ENCODE measurements at places on chromosomes 5 and 9.

DNA sequence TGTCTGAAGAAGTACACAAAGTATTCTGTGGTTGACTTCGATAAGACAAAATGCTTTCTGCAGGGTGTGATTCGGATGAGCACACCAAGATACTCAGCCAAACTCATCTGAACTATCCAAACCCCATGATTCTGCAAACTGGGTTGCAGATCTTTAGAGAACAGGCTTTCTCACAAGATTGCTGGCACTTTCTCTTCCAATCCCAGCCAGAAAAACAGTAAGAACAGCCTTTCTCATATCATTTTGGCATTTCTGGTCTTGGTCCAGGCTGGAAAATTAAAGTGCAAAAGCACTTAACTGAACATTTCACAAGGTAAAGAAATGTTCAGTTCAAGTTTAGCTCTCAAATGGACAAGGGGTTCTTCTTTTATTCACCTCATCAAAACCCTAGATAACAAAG lies 269.1 kb downstream of the NR2F1-AS1 start:
- no peaks in the 10 kb centered on the region for H3K4me1 ChIP-seq
- no peaks in the 10 kb centered on the region for H3K27me3 ChIP-seq
- no peak for DNase-seq
- no peak overlapping the region for H3K4me3 ChIP-seq
- peaks cover 4% of the 10 kb centered on the region for H3K36me3 ChIP-seq
- H3K27ac ChIP-seq, result no peak overlapping the region

GRCh38 chr5:106397700-106398099 lies 1273.0 kb downstream of the EFNA5 start:
- no peaks in the 10 kb centered on the region for H3K4me1 ChIP-seq
- no peaks in the 10 kb centered on the region for H3K27me3 ChIP-seq
- no peaks in the 10 kb centered on the region for H3K36me3 ChIP-seq
- H3K4me3 ChIP-seq, result no peak overlapping the region
- H3K27ac ChIP-seq, result no peak overlapping the region

DNA sequence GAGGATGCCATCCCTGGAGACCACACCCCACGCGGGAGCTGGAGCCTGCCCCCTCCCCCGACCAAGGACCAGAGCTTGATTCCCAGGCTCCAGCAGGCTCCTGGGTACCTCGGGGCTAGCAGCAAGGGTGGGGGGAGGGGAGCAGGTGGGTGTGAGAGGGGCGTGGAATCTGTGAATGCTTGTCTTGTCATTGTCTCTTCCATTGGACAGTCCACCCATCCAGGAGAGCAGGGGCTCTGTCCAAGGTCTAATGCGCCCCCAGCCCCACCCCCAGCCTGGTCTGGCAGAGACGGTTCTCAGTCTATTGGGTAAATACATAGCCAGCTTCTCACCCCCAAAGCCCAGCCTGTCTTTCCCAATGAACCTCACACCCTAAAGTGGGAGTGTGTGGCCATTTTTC lies 22.8 kb downstream of the URM1 start:
- peak overlapping the region; percentile 75 for H3K27ac ChIP-seq
- H3K4me1 ChIP-seq, result peaks cover 33% of the 10 kb centered on the region
- H3K27me3 ChIP-seq, result peaks cover 21% of the 10 kb centered on the region
- H3K4me3 ChIP-seq, result peak overlapping the region; percentile 84
- no peak for DNase-seq
- H3K36me3 ChIP-seq, result no peaks in the 10 kb centered on the region

GRCh38 chr5:132592521-132592920 lies 35.7 kb downstream of the RAD50 start:
- H3K27me3 ChIP-seq, result no peaks in the 10 kb centered on the region
- no peak overlapping the region for H3K4me3 ChIP-seq
- DNase-seq, result no peak
- H3K36me3 ChIP-seq, result no peaks in the 10 kb centered on the region
- H3K27ac ChIP-seq, result no peak overlapping the region
- no peaks in the 10 kb centered on the region for H3K4me1 ChIP-seq

GRCh38 chr9:93183663-93184431 lies at the start of gene WNK2:
WNK2 (plus strand) TSS chr9:93184139; CDS start chr9:93184930, 791 bp downstream.
- H3K27ac ChIP-seq, result peak within 1 kb of the TSS; percentile 78
- H3K36me3 ChIP-seq, result no peaks in the 10 kb centered on the region
- H3K4me1 ChIP-seq, result peaks cover 18% of the 10 kb centered on the region
- H3K4me3 ChIP-seq, result peak within 1 kb of the TSS; percentile 76
- peaks cover 14% of the 10 kb centered on the region for H3K27me3 ChIP-seq

DNA sequence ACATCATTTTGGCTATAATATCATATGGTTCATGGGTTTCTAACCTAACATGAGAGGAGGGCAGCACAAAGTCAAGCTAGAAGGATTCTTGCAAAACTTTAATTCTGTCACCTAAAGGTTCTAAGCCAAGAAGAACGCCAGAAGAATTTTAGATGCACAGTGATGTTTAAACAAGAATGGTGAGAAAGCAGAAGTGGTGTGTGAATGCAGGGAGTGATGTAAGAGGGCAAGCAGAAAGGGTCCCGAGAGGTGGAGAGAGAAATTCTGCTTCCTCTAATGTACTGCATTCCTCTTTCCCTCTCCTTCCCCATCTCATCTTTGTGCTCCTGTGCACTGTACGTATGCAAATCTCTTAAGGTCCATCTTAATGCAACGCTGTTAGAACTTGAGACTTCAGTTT lies 2.1 kb upstream of the TRMO start:
- DNase-seq, result no peak
- no peak overlapping the region for H3K4me3 ChIP-seq
- no peak overlapping the region for H3K27ac ChIP-seq
- H3K27me3 ChIP-seq, result peaks cover 10% of the 10 kb centered on the region
- H3K36me3 ChIP-seq, result no peaks in the 10 kb centered on the region

- H3K4me3 ChIP-seq, result peak overlapping the region; percentile 40
- peak overlapping the region; percentile 99 for H3K27ac ChIP-seq
- DNase-seq, result no peak
- H3K4me1 ChIP-seq, result peaks cover 56% of the 10 kb centered on the region
These were observed 43.7 kb downstream of the STK10 start for GRCh38 chr5:172144291-172144815.

DNA sequence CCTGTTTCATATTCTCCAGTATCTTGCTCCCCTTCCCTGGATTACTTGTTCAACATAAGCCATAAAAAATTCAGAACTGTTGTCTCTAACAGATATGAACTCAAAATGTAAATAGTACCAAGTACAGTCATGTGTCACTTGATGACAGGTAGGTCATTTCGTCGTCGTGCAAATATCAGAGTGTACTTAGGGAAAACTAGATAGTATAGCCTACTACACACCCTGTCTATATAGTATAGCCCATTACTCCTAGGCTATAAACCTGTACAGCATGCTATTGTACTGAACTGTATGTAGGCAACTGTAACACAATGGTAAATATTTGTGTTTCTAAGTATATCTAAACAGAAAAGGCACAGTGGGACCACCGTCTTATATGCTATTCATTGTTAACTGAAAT lies 39.1 kb downstream of the SMIM15 start:
- no peak for DNase-seq
- no peak overlapping the region for H3K4me3 ChIP-seq
- no peaks in the 10 kb centered on the region for H3K36me3 ChIP-seq
- H3K27me3 ChIP-seq, result no peaks in the 10 kb centered on the region

DNA sequence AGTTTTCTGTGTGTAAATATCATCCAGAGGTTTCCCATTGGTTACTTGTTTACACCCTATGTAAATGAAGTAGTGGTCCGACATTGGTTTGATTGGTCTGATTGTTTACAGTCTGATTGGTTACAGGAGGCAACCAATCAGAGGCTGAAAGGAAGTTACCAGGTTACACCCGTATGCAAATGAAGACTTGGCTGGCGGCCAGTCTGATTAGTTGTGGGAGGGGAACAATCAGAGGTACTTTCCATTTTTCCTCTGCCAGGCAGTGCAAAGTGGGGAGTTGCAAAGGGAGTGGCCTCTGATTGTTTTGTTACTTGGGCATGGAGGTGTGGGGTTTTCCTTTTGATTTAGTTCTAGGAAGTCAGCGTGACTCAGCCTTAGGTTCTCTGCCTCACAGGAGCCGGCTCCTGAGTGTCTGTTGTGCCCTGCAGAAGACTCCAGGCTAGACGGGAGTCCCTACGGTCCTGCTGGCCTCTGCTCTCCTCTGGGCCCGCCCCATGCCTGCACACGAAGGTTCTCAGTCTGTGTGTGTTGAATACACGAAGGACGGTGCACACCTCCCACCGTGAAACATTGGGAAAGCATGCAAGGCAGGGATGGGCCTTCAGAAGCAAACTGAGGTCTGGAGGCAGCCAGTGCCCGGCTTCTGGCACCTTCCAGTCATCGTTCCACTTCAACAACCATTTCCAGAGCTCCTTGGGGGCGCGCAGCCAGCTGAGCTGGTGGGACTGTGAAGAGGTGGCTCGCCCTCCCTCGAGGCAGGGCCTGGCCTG lies 42.9 kb downstream of the OLFM1 start:
- H3K27ac ChIP-seq, result no peak overlapping the region
- H3K4me3 ChIP-seq, result no peak overlapping the region
- peaks cover 12% of the 10 kb centered on the region for H3K27me3 ChIP-seq
- H3K36me3 ChIP-seq, result no peaks in the 10 kb centered on the region

DNA sequence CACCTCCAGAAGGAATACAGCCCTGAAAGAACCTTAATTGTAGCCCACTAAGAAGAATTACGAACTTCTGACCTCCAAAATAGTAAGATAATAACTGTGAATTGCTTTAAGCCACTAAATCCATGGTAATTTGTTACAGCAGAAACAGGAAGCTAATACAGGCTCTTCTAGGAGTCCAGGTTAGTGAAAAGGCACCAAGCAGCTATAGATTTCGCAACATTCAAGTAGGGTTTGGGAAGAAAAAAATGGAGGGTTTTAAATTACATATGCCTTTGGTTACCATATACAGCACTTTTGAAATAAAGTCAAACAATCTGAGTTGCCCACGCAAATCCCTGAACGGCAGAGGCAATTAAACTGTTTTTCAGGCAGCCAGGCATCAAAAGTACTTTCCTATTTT lies 1.7 kb upstream of the ACTL7A start:
- no peak overlapping the region for H3K27ac ChIP-seq
- H3K4me1 ChIP-seq, result no peaks in the 10 kb centered on the region
- H3K36me3 ChIP-seq, result peaks cover 4% of the 10 kb centered on the region
- H3K4me3 ChIP-seq, result no peak overlapping the region

GRCh38 chr9:134052491-134052890 lies 15.3 kb downstream of the BRD3 start:
- no peak overlapping the region for H3K27ac ChIP-seq
- no peaks in the 10 kb centered on the region for H3K36me3 ChIP-seq
- H3K4me3 ChIP-seq, result no peak overlapping the region
- peaks cover 21% of the 10 kb centered on the region for H3K4me1 ChIP-seq
- peaks cover 5% of the 10 kb centered on the region for H3K27me3 ChIP-seq

GRCh38 chr5:115435065-115435777 lies 109.4 kb downstream of the FEM1C start:
- H3K27ac ChIP-seq, result no peak overlapping the region
- H3K36me3 ChIP-seq, result peaks cover 11% of the 10 kb centered on the region
- DNase-seq, result no peak
- H3K4me3 ChIP-seq, result no peak overlapping the region
- peaks cover 2% of the 10 kb centered on the region for H3K4me1 ChIP-seq

GRCh38 chr9:108780942-108781734 lies 74.6 kb downstream of the ACTL7B start:
- peaks cover 26% of the 10 kb centered on the region for H3K4me1 ChIP-seq
- no peaks in the 10 kb centered on the region for H3K36me3 ChIP-seq
- no peak overlapping the region for H3K4me3 ChIP-seq
- DNase-seq, result no peak
- no peaks in the 10 kb centered on the region for H3K27me3 ChIP-seq

- H3K27me3 ChIP-seq, result no peaks in the 10 kb centered on the region
- no peak overlapping the region for H3K4me3 ChIP-seq
- no peak overlapping the region for H3K27ac ChIP-seq
- H3K4me1 ChIP-seq, result no peaks in the 10 kb centered on the region
- peaks cover 5% of the 10 kb centered on the region for H3K36me3 ChIP-seq
- no peak for DNase-seq
These were observed 196.5 kb downstream of the TLE1 start for GRCh38 chr9:81492710-81493447.

DNA sequence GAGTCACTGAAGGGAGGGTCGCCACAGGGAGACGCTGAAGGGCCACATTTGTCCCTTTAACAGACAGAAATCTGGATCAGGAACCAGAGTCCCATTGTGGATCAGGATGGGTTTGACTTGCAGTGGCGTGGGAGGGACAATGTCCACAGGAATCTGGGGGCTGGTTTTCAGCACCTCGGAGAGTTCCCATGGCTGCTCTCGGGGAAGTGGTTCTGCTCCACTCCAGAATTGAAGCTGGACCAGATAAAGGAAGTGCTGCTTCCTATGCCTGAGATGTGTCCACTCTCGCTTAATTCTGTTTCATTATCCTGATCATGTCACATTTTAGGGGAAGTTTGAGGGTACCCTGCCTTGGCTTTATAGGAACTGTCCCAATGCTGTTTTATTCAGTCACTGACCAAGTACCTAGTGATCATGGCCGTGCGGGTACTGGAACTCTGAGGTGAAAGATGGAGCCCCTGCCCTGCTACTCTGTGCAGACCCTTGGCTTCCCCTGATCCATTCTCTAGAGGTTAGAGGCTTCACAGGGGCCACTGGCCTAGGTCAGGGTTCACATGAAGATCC lies 28.7 kb downstream of the ENHO start:
- no peak for DNase-seq
- H3K4me3 ChIP-seq, result no peak overlapping the region
- no peak overlapping the region for H3K27ac ChIP-seq
- H3K4me1 ChIP-seq, result peaks cover 39% of the 10 kb centered on the region
- peaks cover 11% of the 10 kb centered on the region for H3K27me3 ChIP-seq

- H3K4me1 ChIP-seq, result no peaks in the 10 kb centered on the region
- no peak overlapping the region for H3K27ac ChIP-seq
- H3K4me3 ChIP-seq, result no peak overlapping the region
- DNase-seq, result no peak
- no peaks in the 10 kb centered on the region for H3K27me3 ChIP-seq
These were observed 1039.9 kb downstream of the TLE1 start for GRCh38 chr9:80649496-80649895.

GRCh38 chr9:114516913-114517312 lies 11.6 kb upstream of the WHRN start:
- H3K36me3 ChIP-seq, result no peaks in the 10 kb centered on the region
- H3K27me3 ChIP-seq, result no peaks in the 10 kb centered on the region
- no peak for DNase-seq
- no peak overlapping the region for H3K27ac ChIP-seq
- no peak overlapping the region for H3K4me3 ChIP-seq

GRCh38 chr9:124676159-124676551 lies 95.0 kb downstream of the NR6A1 start:
- H3K4me3 ChIP-seq, result no peak overlapping the region
- no peaks in the 10 kb centered on the region for H3K36me3 ChIP-seq
- no peak for DNase-seq
- peaks cover 1% of the 10 kb centered on the region for H3K27me3 ChIP-seq
- H3K4me1 ChIP-seq, result no peaks in the 10 kb centered on the region
- no peak overlapping the region for H3K27ac ChIP-seq

DNA sequence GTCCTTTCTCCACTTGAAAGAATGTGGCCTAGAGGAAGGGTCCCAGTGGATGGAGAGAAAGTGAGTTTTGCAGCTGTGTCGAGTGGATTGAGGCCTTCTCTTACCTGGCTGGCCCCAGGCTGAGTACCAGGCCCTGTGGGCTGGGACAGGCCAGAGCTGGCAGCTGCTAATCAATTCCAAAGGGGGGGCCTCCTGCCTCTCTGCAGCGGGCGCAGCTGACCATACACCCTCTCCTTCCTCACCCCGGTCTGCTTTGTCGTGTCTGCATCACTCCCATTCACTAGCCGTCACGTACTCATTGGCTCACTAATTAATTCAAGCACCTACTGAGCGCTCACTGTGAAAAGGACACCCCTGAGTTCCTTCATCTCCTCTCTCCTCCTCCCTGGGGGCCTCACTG lies 58.4 kb upstream of the PITX1 start:
- H3K36me3 ChIP-seq, result no peaks in the 10 kb centered on the region
- H3K27me3 ChIP-seq, result peaks cover 2% of the 10 kb centered on the region
- H3K4me3 ChIP-seq, result no peak overlapping the region
- no peaks in the 10 kb centered on the region for H3K4me1 ChIP-seq

- H3K4me3 ChIP-seq, result no peak overlapping the region
- DNase-seq, result peak; percentile 16
- H3K27ac ChIP-seq, result no peak overlapping the region
- H3K36me3 ChIP-seq, result no peaks in the 10 kb centered on the region
- H3K27me3 ChIP-seq, result no peaks in the 10 kb centered on the region
These were observed 5.9 kb downstream of the FAM78A start for GRCh38 chr9:131270171-131271015.
